ENCODE measurements at places on chromosomes 7 and 10.

DNA sequence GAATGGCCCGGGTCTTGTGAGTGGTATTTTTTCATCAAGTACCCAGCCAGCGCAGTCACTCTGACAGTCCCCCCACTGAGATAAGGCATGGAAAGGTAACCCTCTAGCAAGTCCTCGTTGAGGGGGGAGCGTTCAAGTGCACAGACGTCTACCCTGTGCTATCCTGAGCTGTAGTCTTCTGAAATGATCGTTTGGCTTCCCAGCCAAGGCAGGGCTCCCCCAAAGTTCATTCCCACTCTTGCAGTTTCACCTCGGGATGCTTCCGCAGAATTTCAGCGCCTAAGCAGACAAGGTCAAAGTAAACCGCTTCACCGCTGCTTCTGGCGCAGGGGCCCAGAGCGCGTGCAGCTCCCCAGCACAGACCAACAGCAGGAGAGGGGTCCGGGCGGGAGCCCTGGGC is 1.8 kb downstream of the INSYN2A start:
- DNase-seq: no peak

DNA sequence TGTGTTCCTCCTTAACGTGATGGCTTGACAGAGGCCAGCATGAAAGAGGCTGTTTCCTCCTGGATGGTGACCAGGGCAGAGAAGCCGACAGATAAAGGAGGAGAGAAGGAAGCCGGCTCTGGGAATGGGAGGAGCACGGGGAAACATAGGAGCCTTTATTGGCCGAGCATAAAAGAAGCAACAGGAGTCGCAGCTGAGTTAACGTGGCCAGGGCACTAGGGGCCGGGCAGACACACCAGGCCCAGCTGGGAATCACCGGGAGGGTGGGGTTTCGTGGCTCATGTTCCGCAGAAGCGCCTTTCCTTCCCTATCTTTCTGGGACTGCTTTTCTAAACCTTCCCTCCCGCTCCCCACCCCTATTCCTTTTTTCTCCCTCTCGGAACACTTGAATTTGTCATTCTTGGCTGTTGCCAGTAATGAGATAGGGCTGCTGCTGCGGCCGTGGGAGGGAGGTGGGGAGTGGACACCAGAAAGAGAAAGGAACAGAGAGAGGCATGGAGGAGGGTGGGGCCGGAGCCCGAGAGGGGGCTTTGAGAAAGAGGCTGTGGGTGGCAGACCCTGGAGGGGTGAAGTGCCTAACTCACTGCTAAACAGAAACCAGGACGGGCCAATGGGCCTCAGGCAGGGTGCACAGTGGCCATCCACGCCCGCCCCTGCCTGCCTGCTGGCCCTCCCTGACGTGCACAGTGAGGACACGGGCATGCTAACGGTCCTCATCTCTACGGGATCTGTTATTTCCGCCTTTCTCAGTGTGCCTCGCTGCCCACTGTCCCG is 65.2 kb downstream of the COL13A1 start:
- DNase-seq: no peak

GRCh38 chr7:135129579-135129978 is 18.3 kb upstream of the TMEM140 start:
- no peak for DNase-seq

DNA sequence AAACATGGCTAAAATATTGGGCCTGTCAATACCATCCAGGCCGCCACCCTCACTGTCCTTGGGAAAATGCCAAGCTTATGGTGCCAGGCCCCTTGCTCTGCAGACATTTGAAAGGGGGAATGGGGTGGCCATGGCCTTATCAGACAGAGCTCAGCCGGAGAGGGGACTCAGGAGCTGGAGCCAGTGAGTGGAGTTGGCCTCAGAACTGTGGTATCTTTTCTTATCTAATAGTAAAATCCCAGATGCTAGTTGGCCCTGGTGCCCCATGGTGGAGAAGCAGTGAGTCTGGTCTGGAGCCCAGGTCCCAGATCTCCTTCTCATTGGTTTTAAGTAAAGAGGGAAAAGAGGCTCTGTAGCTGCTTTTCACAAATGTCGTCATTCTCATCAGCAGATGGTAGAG is 49.6 kb upstream of the SORCS3 start:
- DNase-seq: no peak

DNA sequence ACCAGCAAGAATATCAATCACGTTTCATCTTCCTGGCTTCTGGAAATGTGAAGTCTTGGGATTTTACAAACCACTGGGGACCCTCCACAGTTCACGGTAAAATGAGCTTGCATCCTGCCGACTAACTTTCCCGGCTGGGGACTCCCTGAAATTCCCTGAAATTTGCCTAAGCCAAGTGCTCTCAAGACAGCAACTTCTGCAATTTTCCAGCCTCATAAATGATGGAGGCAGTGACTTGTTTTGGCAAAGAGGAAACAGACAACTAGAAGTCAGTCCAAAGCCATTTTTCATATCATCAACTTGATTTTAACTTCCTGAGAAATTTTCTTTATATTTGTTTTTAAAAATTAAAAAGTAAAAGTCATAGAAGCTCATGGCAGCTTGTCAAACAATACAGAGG is 212.3 kb downstream of the FANK1 start:
- no peak for DNase-seq

DNA sequence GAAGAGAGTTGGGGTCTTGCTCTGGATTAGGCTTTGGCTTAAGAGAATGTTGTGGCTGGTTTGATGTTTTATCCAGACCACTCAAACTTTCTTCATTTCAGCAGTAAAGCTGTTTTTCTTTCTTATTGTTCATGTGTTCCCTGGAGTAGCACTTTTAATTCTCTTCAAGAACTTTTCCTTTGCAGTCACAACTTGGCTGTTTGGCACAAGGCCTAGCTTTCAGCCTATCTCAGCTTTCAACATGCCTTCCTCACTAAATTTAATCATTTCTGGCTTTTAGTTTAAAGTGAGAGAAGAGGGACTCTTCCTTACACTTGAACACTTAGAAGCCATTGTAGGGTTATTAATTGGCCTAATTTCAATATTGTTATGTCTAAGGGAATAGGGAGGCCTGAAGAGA is 18.1 kb downstream of the CCDC126 start:
- DNase-seq: no peak

GRCh38 chr10:13190816-13191215 is 29.5 kb downstream of the MCM10 start:
- no peak for DNase-seq

DNA sequence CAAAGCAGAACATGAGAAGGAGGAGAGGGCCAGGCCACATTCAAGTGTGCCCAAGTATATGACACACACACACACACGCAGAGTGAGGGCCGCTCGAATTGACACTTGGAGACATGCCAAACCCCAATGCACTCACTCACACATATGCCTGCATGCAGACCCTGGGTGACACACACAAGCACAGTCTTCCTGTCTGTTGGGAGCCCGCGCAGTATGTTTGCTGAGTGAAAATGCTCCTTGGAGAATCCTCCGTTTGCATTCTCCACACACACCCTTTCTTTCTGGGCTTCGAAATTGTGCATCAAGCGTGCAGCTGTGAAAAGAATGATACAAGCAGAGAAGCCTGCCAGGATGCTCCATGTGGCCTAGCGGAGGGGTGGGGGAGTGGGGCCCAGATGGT is 120.9 kb downstream of the PLXNA4 start:
- DNase-seq: no peak

DNA sequence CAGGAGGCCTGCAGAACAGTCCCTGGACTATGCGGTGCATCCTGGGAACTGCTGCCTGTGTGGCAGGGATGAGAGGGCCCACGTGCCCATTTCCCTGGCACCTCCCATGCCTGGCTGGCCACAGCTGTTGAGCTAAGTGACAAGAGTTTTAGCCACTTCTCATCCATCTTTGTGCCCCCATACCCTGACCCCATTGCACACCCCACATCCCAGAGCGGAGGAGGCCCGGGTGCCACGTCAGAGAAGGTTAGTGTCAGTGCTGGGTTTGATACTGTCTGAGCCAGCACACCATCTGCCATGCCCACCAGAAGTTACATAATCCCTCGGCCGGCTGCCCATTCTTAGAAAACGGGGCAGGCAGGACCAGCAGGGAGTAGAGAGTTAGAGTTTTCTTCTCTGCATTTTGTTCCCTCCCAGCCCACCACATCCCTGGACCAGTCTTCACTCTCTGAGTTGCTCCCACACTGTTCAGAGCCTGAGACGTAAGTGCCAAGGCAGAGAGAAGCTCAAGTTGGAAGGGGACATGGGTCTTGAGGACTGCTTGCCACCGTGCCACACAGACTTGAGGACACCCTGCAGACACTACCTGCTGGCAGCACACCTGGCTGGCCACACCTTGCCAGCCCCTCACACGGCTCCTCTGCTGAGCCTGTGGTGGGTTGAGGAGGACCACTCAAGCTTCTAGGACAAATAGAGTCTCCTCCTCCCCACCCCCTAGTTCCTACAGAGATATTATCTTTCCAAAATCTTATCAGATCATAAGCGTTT is 13.1 kb downstream of the UNC5B start:
- no peak for DNase-seq

DNA sequence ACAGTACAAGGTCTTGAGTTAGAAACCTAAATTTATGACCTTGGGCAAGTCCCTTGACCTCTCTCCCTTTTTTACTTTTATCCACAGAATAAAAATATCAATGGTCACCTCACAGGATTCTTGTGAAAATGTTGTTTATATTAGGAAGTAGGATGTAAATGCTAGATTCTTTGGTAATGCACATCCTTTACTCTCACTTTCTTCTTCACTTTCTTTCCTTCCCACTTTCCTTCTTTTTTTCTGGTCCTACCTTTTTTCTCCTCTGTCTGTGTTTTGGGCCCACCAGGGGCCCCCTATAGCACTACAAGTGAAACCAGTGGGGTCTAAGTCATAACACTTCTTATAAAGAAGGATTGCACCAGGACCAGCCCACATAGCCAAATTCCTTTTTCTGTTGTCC is 12.1 kb downstream of the RPEL1 start:
- no peak for DNase-seq

DNA sequence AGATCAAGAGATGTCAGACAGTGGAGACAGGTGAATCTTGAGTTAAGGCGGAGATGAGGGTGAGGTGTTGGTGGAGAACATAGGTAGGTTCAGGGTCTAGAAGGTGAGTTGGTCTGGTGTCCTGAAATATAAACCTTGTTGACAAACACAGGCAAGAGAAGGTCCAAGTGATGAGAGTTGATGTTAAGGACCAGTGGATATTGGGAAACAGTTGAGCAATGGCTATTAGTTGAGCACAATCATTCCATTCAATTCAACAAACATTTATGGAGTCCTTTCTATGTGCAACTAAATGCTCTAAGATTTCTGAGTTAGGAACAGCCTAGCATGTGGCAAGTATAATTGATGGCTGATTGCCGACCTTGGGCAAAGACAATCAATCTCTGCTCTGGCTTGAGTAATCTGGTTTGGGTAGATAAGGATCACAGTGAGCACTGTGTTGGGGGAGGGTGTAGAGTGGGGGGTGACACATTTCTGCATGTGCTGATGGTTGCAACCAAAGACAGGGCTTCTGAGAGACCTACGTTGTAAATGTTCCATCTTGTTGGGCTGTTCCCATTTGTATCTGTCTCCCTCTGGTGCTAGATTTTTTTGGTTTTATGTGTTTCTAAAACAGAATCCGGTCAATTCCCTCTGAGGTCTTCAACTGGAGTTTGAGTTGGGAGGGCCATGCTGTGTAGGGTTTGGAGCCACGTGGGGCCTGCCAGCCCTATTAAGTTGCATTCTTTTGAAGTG is 201.1 kb downstream of the BAMBI start:
- DNase-seq: no peak

DNA sequence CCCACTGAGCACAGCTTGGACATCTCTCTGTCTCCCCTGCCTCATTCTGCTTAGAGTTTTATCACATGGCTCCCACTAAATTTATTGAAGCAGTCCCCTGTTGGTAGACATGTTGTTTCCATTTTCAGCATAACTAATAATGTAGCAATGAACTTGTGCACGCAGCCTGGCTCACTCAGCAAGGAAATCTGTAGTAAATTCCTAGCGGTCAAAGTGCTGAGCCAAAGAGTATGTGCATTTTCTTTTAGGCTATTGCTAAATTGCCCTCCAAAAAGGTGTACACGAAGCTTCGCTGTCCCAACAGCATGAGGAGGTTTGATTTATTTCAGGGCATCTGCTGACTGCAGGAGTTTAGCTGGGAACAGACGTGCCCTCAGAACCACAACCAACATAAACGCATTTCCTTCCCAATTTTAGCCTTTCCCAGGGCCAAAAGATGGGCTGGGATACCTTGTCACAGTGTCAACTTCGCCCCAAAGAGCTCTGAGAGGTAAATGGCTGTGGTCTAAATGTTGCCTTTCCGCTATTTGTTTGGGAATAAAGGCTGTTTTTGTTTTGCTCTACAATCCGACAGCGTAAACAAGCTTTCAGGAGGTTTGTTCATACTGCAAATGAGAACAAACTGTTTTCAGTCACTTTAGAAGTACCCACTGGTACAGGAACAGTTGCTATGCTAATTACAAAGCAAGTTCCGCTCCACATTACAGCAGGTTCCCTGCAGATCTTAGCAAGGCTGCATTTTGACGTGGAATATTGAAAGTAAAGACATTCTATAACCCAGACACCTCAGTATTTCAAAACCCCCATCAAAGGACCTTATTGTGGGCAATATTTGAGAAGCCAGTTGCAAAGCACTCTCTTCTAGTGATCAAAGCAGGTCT is 16.8 kb downstream of the VSIR start:
- no peak for DNase-seq

- DNase-seq: no peak
Measured at GRCh38 chr10:84269162-84269561, 24.3 kb downstream of the RGR start.
